Effector CD8-positive, alpha-beta T cell (primary cell): ENCODE measurements at places on chromosomes 2 and 18.

DNA sequence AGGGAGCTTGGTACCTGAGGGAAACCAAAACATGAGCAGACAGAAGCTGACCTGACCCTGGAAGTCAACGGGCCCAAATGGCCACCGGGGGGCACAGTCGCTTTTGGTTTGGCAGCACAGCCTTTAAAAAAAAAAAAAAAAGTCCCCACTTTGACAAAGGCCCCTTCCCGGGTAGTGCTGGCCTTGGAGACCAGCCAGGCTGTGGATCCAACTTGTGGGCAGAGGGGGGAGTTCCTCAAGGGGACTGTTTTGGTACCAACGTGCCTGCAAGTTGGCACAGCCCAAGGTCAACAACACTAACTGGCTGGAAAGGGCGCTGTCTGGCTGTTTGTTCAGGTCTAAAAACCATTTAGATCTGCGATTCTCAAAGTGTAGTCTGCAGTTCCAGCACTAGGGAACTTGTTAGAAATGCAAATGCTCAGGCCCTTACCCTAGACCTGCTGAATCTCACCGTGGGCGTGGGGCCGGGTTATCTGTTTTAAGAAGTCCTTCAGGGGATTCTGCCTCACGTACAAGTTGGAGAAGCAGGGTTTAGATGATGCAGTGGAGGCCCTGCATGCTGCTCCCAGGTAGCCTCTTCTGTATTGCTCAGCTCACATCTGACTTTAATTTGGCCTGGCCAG is 83.0 kb downstream of the LPIN1 start:
- peak; percentile 43 for DNase-seq

GRCh38 chr2:214543386-214543955 is 132.6 kb downstream of the VWC2L start:
- no peak for DNase-seq

DNA sequence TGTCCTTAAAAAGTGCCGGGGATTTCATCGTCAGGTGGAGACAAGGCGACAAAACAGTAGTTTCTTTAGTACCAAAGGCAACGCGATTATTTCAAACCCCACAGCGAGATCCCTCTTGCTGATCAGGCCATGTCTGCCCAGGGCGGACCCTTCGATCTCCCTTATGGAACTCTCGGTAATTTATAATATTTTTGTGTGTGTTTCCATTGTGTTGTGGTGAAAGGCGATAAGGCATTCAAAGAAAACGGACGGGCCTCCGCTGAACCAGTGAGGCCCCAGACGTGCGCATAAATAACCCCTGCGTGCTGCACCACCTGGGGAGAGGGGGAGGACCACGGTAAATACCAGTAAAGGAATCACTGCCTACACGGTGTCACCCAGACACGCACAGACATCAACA is 1.4 kb upstream of the GAD1 start:
- DNase-seq: no peak

DNA sequence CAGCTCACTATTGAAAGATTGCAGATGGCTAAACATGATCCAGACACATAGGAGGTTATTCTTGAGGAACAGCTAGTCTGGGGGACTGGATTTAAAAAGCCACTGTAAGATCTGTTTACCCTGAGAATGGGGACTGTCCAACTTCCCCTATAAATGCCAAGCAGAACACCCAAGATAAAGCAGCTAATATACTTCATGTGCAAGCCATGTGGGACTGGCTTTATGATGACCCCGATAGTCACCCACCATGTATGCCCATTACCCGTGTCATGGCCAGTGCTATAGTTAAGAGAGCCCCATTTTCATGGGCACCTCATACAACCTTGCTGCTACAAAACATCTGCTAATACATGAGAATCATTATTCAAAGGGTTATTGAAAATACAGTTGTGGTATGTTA is 16.0 kb downstream of the YPEL5 start:
- DNase-seq: no peak

DNA sequence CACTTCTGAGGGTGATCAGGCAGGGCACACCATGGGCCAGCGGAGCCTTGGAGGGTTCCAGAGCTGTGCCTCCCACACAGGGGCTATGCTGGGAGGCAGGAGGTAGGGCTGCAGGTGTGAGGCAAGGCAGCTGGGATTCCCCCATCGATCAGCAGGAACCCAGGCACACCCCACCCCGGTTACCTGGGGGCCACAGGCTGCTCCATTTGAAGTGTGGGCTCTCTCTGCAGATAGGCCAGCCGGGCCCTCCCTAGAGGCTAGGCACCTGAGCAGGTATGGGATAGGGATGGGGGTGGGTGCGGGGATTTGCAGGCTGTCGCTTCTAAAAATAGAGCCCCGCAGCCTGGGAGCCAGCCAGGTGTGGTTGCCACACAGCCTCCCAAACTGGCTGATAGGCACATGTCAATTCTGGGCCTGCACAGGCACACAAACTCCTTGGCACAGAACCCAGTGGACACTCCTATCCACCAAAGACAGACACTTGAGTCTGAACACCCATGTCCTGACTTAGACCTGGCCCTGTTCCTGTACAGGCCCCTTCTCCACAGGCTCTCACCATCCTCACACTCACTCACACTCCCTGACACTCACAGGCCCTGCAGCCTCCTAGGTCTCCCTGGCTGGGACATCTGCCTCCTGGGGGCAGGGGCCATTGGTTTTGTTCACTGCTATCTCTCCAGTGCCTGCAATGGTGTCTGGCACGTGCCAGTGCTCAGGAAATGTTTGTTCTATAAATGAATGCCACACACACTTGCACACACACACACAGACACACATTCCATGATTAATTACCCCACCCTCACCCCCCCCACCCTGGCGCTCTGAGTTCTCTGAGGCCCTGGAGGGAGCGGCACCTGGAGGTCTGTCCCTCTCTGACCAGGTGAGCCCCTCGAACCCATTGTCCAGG is 73.4 kb downstream of the ZFP36L2 start:
- DNase-seq: no peak

DNA sequence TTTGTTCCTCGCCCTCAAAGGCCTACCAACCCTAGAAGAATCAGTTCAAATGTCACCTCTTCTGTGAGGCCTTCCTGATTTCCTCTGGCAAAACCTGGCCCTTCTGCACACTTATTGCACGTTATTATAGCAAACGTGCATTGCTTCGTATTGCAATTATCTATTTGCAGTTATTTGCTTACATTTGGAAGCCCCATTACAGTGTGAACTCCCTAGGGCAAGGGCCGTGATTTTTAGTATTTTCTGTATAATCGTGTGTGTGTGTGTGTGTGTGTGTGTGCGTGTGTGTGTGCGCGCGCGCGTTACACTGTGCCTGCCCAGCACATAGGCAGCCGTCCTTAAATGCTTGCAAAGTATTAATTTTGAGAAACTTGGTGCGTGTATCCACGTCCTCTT is 460 bp upstream of the SEMA4F start:
- DNase-seq: no peak

GRCh38 chr2:239638376-239638775 is 237.6 kb upstream of the HDAC4 start:
- DNase-seq: no peak

- DNase-seq: no peak
These were observed 19.2 kb downstream of the MIB1 start for GRCh38 chr18:21759836-21760235.

- no peak for DNase-seq
These were observed 50.1 kb upstream of the CRACDL start for GRCh38 chr2:98985905-98986666.

DNA sequence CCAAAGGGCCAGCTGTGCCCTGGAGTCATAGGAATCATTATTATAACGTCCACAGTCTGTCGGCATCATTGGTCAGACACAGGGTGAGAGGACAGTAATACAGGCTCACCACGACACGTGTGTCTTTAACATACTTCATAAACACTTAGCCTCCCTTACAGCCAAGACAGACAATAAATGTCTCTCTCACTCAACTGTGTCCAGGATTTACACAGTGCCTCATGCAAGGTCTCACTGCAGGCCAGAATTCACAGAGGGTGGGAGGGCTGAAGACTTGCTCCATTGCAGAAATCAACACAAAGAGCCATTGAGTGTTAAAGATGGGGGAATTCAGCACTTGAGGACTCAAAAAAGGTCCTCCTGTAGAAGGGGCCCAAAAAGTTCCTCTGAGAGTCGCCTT is 210.5 kb downstream of the BCL2 start:
- no peak for DNase-seq

- DNase-seq: no peak
These were observed 1224.8 kb upstream of the ZEB2 start for GRCh38 chr2:145744541-145745386.

DNA sequence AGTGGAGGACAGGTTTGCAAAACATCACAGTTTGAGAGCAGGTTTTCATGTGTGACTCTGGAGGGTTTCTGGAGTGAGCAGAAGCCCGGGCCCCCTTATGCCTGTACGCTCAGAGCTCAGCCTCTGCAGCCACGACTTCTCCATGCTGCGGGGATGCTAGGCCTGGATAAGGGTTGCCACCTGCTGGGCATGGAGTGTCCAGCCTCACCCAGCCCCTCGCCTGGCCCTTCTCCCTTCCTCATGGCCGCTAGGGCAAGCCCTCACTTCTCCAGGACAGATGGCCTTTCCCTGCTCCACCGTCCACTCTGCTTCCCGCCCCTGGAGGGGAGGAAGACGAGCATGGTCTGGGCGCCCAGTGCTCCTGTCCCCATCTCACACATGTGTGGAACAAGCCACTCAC is 318.7 kb downstream of the GBX2 start:
- DNase-seq: no peak

GRCh38 chr2:196696423-196697079 is 57.0 kb downstream of the CCDC150 start:
- no peak for DNase-seq

DNA sequence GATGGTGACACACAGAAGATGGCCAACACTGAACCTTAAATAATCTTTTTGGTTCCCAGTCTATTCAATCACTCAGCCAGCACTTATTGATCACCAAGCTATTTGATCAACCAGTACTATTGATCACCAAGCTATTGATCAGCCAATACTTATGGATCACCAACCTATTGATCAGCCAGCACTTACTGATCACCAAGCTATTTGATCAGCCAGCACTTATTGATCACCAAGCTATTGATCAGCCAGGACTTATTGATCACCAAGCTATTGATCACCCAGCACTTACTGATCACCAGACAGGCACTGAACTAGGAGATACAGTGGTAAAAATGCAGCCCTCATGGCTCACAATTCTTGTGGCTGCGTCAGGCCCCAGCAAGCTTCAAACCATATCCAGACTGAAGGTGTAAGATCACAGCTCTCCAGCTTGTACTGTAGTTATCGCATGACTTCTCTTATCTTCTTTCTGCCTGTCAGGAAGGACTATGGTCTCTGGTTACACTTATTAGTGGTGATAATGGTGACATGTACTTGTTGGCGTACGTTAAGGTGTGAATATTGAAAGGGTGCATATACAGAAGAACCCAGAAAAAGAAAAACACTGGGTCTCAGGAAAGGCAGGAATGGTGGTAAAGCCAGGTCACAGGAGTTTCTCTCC is 18.4 kb upstream of the B3GNT2 start:
- no peak for DNase-seq

- no peak for DNase-seq
These were observed 67.7 kb downstream of the DPP4 start for GRCh38 chr2:162006337-162006736.

GRCh38 chr2:228318218-228318617 is 136.7 kb upstream of the SPHKAP start:
- DNase-seq: no peak

DNA sequence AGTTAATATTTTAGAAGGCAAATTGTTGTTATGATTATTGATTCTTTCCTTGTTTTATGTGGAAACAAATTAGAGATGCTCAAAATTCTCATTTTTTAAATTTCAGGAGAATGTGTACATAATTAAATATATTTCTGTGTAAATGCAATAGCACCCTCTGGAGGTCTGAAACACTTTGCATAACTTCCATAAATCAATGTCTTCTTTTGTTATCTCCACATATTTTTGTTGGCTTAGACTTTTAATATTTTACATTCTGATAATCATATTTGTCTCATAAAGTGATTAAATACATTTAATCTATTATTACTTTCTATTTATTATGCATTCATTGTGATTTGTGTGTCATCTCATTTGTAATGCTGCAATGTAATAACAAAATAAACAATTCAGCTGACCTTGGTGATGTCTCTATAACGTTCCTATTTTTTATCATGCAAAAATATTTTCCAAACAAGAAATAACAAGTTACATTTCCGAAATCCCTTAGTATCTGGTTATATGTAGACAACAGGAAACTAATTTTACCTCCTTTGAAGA is 201.8 kb upstream of the GALNT5 start:
- no peak for DNase-seq

DNA sequence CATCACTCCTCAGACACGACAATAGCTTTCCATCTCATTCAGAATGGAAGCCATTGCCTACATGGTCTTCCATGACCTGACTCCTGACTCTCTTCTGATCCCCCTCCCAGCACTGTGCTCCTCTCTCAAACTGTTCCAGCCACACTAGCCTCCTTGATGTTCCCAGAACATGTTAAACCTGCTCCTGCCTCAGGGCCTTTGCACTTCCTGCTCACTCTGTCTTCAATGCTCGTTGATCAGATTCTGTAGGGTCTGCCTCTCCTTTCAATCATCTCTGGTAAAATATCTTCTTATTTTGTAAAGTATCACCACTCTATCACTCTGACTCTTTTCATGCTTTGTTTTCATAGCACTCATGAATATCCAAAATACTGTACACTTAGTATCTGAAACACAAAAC is 84.9 kb downstream of the SESTD1 start:
- no peak for DNase-seq
